ENCODE measurements at places on chromosomes 7 and 10. TPM values are rescaled to one million over a fixed set of nuclear protein-coding genes. Genes with fewer than 3 reads are reported as not detected.

Gene P4HA1
- total RNA-seq, result 28.9 TPM

Gene CTAGE8
- 2.9 TPM for total RNA-seq

Gene VWDE
- 4.4 TPM for total RNA-seq

Gene ANKRD26
- 5.7 TPM for total RNA-seq

Gene BMPER
- total RNA-seq, result not detected

Gene DBF4
- 58.0 TPM for total RNA-seq

Gene TMEM176A
- total RNA-seq, result not detected

Gene ERVW-1
- not detected for total RNA-seq

Gene KDM7A
- 29.2 TPM for total RNA-seq

Gene PGAM2
- total RNA-seq, result 0.66 TPM

Gene FIS1
- total RNA-seq, result 114 TPM

Measured in T-helper 1 cell treated with Interleukin-12 subunit alpha and Interleukin-12 subunit beta and Interleukin-4 antibody, amounts not matched to agents 30 ng/mL and 1 ng/mL, for 36 hours (primary cell).